ENCODE measurements at places on chromosomes 13 and 19. TPM values are rescaled to one million over a fixed set of nuclear protein-coding genes. Genes with fewer than 3 reads are reported as not detected.

DNA sequence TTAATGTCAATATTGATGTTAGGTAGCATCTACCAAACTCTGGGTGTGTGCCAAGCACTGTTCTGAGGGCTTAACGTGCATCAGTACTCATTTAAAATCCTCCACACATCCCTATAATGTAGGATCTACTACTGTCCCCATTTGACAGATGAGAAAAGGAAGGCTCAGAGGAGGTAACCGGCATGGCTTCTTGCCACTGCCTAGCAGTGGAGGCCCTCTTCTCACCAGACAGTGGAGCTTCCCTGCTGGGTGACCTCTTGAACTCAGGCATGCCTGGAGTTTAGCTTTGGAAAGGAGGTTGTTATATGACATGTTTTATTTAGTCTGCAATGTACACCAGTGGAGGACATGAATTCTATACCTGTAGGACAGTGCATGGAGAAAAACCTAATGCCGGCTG is 2.1 kb downstream of the SPATA13 start:
- DNase-seq, result no peak

DNA sequence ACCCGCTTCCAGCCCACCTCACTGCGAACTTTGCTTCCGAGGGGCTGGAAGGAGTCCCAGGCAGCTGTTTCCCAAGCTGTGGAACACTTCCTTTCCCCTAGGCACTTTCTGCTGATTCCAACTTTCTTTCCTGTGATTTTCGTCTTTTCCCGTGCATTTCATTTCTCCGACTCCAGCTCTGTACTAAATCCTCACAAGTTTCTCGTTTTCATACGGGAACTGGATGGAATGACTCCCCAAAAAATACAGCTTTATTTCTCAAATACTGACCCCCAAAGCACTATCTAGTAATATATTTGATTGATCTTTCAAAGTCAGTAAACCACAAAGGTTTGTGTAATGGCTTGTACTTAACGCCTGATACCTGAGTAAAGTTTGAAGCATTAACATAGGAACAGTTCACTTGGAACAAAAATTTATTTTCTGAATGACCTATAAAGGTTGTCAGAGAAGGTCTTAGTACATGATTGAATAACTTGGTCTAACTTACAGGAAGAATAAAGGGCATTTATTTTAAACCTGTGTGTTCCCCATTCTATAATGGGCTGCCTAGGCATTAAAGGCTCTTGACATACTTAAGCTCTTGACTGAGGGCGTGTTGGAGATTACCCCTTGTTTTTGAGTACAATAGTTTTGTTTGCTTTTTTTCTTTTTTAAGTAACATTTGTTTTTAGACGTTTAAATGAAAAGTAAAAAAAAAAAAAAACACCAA is 1.3 kb upstream of the PCDH9 start:
- DNase-seq, result peak; percentile 27

Gene GPC6
- total RNA-seq, result 33.7 TPM

DNA sequence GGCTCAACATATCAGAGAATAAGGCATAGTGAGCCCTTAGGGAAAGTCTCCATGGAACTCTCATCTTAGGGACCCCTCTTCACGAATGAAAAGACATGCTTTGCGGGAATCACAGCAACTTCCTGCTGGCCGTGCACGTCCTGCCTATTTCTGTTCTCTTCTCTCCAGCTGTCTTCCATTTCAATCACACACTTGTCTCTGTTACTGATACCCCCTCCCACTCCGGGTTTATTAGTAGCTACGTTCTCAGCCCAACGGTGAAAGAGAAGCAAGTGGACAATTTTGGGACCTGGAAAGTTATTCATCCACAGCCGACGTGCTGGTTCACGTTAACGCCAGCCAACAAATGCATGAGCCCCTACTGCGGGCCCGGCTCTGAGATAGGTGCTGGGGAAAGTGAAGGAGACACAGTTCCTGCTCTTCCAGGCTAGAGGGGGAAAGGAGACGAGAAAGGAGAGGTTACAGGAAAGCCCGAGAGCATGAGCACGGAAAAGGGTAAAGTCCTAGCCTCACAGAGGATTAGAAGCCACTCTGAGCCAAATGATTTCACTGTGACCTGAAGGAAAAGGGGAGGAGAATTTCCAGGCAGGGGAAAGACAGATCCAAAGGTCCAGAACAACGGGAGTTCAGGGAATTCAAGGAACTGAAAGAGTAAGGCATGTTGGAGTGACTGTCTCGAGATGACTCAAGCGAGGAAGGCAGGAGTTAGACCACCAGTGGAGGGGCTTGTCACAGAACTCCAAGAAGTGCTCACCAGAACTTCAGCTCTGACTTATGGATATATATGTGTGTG is 81.8 kb upstream of the CLDN10 start:
- DNase-seq, result no peak

Gene GZMM
- not detected for total RNA-seq

DNA sequence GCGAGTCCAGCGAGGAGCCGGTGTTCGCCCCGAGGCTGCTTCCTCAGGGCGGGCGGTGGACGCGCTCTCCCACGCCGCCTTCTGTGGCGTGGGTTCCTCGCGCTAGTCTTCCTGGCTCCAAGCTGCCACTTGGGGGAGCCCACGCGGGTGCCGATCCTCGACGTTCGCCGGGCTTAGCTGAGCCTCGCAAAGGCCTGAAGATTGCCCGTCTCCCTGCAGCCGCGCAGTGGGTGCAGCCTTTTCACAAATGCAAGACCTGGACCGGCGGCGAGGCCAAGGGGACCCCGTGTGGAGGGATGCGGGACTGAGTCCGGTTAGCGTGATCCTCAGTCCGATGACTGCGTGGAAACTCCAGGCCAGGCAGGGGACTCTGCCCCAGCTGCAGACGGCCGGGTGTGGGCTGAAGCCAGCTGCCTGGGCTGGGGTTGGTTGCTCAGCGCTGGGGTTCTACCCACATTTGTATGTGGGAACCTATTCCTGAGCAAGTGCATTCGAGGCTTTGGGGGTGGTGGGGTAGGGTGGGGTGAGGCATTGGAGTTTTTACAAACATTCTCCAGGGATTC is 16.6 kb upstream of the LRP3 start:
- no peak for DNase-seq

Gene POSTN
- 38.0 TPM for total RNA-seq

DNA sequence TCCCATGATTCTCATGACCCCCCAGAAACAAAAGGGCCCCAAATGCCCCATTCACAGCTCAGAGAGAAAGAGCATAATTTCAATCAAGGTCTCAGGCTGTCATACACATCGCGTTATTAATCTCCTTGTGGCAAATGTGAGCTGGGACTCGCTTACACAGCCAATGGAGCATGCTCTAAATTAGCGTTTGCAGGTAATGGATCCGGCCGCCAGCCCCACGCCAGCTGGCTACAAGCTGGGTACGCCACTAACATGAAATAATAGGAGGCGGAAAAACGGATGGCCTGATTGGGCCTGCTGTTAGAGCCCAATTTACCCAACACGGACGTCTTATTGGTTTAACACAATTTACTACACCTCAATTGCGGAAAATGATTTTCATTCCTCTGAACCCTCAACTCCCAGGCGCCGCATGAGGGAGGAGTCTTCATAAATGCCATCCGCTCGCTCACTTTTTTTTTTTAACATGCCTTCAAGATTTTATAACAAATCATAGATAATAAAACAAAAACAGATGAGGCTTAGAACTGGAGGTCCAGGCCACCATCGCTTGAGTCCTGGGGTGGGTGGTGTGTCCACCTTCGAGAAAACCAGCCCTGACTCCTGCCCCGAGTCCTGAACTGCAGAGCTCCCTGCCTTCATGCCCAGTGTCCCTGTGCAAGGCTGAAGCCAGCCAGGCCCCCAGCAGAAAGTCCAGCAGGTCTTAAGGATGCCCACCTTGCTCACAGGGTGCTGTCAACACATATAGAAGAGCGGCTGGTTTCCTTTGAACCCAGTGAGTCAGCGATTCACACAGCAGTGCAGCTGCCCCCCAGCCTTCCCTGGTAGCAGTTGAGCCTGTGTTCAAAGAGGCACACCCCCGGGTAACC is 62.1 kb downstream of the PEPD start:
- DNase-seq, result no peak

GRCh38 chr19:50520822-50521465 is 7.2 kb upstream of the ASPDH start:
- DNase-seq, result no peak

DNA sequence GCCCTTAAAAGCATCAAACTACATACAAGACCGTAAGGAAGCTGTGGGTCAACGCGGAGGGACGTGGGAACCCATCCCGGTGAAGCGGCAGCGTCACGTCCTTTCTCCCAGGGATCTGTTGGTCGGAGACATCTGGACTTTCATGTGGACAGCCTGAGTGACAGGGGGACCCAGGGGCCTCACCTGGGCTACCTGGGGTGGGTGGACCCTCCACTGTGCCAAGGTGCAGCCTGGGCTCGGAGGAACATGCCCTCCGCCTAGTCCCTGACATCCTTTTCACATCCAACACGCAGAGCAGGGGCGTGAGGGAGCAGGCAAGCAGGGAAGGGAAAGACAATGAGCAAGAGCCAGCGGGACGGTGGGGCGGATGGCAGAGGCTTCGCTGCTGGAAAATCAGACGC is 13.8 kb upstream of the GARIN5A start:
- DNase-seq, result no peak

- DNase-seq, result peak; percentile 79
These were observed 186.4 kb upstream of the KL start for GRCh38 chr13:32829676-32830335.

Gene IZUMO1
- total RNA-seq, result not detected

Gene LIPE
- 0.51 TPM for total RNA-seq

GRCh38 chr13:38888309-38888708 is 102.3 kb downstream of the STOML3 start:
- DNase-seq, result peak; percentile 15

DNA sequence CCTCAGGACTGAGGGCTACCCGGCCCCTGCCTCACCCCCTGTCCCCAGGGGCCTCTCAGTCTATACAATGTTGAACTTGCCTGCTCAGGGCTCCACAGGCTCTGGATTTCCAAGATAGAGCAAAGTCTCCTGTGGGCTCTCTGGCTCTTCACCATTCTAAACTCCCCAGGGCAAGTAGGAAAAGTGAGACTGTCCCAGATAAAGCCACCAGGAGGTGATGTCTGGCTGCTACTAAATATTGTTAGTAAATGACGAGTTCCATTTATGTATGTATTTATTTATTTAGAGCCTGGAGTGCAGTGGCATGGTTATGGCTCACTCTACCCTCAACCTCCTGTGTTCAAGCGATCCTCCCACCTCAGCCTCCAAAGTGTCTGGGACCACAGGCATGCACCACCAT is 73.6 kb upstream of the SIAH3 start:
- no peak for DNase-seq

Gene RASIP1
- total RNA-seq, result 0.99 TPM

DNA sequence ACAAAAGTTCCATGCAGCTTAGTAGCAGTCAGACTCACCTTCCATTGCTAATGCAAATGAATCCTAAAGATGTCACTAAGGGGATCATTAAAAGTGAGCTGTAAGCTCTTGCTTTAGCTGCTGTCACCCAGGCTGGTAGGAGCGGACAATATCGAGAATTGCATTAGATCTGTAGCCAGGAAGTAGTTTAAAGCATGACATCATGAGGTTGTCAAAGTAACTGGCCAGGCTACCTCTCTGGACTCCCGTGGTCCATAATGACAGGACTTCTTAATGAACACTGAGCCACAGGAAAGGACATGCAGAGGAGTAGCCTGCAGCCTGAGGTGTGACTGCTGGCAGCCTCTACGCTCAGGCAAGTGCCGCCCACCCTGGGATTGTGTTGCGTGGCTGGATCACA is 522.3 kb upstream of the NBEA start:
- DNase-seq, result no peak

GRCh38 chr13:94974015-94974951 is 261.9 kb upstream of the SOX21 start:
- no peak for DNase-seq

DNA sequence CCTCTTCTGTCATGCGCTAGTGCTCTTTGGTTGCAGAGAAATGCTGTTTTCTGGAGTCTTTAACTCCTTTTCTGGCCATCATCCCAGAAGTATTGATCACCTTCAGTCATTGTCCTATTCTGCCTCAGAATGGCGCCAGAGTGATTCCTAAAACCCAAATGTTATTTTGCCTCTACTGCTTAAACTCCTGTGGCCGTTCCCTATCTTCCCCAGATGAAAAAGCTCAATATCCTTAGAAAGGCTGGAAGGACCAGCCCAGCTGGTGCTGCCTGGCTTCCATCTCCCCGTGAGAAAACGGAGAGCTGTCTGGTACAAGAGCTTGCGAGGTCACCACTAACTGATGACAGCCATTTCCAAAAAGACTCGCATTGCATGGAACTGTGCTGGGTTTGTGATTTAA is 179.1 kb downstream of the RBM26 start:
- no peak for DNase-seq

Gene MAST1
- total RNA-seq, result 1.3 TPM

Gene IGFL4
- total RNA-seq, result not detected

Gene CEACAM20
- total RNA-seq, result not detected

GRCh38 chr19:39942366-39942730 is 7.9 kb upstream of the FCGBP start:
- no peak for DNase-seq

Measured in fibroblast of lung (primary cell).